NCI-H1105 treated with DMSO at 0.1 percent for 48 hours (cell line): ENCODE measurements at places on chromosomes 5 and 9.

GRCh38 chr5:115977096-115977495, 14.8 kb downstream of the LVRN start:
- no peak for DNase-seq

DNA sequence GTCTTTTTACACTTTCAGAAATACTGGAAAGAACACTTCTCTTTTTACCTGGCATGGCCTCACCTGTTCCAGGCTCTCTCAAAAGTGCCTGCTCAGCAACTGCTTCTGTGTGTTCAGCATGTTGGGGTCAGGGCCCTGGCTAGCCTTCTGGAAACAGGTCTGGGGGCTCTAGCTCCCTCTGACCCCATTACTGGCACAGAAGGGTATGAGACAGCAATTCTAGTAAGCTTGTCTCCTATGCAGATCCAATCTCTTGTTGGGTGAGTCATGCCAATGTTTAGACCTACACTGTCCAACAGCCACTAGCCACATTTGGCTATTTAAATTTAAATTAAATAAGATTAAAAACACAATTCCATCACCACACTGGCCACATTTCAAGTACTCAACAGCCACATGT, 80.8 kb downstream of the MAPKAP1 start:
- no peak for DNase-seq

- DNase-seq = no peak
Observed at GRCh38 chr9:138022121-138022741, 144.6 kb downstream of the CACNA1B start.

GRCh38 chr5:80507663-80508062, 19.8 kb downstream of the FAM151B start:
- no peak for DNase-seq

DNA sequence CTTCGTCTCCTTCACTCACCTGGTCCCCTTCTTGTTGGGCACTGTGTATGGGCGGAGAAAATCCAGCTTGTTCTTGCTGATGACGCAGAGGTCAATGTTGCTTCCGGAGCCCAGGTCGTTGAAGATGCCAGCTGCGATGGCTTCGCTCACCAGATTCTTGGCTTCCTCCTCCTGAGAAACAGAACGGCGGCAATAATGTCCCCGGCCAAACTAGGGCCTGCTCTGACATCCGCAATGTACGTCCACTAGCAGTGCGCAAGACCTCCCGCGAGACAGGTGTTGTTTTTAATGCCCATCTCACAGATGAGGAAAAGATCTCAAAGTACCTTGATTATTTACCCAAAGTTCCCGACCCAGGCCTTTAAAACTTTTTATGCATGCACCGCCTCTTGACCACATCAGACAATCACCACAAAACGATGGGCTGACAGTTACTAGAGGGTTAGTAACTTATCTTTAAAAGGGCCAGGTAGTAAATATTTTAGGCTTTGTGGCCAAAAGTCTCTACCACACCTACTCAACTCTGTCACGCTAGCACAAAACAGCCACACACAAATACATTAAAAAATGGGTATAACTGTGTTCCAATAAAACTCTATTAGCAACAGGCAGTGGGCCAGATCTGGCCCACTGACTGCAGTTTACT, 58.4 kb downstream of the PSMB7 start:
- no peak for DNase-seq

DNA sequence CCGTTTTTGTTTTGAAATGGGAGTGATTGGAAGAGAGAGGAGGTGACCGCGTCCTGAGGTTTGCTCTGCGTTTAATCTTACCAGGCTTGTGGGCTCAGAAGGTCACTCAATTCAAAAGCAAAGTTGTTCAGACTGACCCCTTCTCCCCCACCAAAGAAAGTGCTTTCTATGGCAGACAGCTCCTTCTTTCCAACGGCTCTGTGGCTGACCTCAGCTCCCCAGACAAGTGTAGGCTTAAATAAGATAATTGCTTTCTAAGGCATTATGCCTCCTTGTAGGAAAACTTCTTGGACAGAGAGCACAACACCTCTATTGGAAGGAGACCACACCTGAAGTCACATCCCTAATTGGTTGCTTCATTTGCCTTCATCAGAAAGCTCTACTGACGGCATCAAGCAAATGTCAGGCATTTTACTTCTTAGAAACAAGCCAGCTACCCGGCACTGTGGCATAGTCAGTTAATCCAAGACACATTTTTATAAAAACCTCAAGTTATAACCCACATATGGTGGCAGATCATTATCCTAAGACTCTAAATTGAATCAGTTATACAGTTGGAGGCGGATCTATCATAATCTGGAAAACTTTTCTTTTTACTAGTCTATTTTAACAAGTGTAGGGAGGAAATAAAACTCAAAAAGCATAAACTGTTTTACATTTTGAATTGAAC, 94.9 kb downstream of the TMEM174 start:
- DNase-seq = no peak
